ENCODE measurements at places on chromosomes 12 and 14.

GRCh38 chr12:38921025-38921677 lies 15.8 kb upstream of the CPNE8 start:
- DNase-seq, result peak; percentile 69

- DNase-seq, result no peak
Measured at GRCh38 chr12:89514751-89515150, 9.8 kb downstream of the GALNT4 start.

DNA sequence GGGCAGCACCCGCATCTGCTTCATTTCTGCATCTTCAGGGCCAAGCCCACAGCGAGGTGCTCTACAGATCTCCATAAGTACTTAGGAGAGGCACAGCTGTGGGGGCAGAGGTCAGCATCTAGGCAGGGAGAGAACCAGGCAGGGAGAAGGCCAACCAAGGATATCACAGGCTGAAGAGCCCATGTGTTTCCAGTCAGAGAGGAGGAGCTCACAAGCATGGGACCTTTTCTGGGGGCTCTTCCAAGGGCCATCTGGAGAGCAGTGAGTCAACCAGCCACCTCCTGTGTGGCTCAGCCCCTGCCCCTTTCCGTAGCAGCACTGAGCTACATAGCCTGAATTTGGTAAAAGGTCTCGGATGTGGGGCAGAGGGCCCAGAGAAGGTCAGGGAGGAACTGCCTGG lies 78.5 kb downstream of the ARL6IP4 start:
- no peak for DNase-seq

DNA sequence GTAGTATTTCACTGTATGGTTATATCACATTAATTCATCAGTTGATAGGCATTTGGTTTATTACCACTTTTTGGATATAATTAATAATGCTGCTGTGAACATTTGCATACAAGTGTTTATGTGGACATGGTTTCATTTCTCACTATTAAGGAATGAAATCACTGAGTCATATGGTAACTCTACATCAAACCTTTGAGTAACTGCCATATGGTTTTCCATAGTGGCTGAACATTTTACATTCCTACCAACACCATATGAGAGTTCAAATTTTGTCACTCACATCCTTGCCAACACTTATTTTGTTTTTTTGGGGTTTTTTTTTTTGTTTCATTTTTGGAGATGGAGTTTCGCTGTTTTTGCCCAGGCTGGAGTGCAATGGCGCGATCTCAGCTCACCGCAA lies 30.2 kb upstream of the EAPP start:
- no peak for DNase-seq

DNA sequence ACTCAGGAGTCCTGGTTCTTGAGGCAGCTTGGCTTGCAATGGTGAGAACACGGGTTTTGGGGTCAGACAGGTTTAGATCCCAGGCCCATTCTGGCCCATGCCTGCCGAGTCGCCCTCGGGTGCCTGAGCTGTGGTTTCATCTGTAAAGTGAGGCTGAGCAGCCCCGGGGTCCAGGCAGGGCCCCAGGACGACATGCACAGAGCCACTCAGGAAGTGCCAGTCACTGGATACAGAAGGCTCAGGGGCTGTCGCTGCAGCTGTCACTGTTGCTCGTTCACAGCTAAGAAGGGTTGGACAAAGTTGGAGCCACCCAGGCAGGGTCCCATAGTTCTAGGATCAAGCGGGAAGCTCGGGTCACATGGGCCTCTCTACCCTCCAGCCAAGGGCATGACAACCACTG lies 403.1 kb downstream of the BCL11B start:
- DNase-seq, result no peak

GRCh38 chr12:30002677-30003076 lies 218.9 kb upstream of the TMTC1 start:
- no peak for DNase-seq

GRCh38 chr14:39876916-39877315 lies 444.7 kb upstream of the FBXO33 start:
- DNase-seq, result no peak

GRCh38 chr12:1502379-1502720 lies 92.0 kb downstream of the FBXL14 start:
- no peak for DNase-seq

DNA sequence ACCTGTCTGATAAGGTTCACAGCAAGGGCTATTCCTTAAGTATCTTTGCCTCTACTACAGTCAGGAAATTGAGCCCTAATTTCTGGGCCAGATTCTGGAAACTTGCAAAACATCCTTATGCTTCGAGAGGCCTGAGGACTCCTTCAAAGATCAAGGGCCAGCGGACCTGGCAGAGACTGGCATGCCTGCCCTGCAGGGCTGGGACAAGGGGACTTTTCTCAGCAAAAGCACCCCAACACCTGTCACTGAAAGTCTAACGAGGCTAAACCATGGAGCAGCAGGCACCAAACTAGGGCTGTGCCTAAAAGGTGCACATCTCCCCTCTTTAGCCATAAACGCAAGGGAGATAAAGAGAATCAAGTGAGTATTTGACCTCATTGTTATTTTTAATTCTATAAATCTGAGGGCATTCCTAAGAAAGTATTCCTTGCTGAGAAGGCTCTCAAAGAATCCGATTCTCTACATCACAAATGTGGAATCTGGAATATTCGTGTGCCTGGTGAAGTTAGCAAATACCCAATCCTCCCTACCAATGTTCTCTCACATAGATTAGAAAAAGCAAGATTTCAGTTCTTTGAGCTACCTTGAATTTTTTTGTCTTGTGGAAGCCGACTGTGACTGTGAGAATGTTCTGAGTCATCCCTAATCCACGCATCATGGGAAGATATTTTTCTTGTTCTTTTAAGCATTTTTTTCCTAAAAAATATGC lies 328.2 kb upstream of the NOVA1 start:
- no peak for DNase-seq

- DNase-seq, result peak; percentile 11
Measured at GRCh38 chr12:1435456-1435855, 158.9 kb downstream of the FBXL14 start.

GRCh38 chr12:57085999-57086492 lies 2.9 kb upstream of the NAB2 start:
- DNase-seq, result peak; percentile 33

- no peak for DNase-seq
Measured at GRCh38 chr14:44912041-44912869, 49.5 kb downstream of the KLHL28 start.

- no peak for DNase-seq
Measured at GRCh38 chr14:36848213-36848612, 186.6 kb downstream of the PAX9 start.

DNA sequence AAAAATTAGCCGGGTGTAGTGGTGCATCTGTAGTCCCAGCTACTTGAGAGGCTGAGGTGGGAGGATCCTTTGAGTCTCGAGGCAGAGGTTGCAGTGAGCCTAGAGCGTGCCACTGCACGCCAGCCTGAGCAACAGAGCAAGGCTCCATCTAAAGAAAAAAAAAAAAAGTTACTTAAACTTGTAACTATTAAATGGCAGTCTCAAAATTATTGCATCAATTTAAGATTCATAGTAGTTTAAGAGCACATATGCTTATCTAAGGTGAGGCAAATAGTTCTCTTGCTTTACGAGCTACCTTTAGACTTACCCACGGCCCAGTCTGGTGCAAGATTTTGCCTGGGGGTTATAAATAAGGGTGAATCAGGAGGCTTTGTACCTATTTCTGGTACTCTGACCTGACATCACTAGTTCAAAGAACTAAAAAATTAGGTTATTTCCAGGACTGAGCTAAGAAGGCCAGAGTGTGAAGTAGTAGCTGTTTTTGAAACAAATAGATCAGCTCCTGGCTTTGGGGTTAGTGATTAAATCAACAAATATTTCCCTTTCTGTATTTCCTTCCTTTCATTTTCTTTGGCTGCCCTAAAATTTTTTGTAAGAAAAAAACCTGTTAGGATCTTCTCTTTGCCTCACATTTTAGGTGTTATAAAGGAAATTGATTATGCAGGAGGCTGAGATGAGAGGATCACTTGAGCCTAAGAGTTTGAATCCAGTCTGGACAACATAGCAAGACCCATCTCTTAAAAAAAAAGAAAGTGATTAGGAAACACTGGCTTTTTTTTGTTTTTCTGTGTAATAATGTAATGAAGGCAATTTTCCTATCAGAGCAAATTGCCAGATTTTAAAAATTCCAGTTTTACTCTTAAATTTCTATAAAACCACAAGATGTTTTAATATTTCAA lies 3.6 kb downstream of the MGAT2 start:
- DNase-seq, result no peak

DNA sequence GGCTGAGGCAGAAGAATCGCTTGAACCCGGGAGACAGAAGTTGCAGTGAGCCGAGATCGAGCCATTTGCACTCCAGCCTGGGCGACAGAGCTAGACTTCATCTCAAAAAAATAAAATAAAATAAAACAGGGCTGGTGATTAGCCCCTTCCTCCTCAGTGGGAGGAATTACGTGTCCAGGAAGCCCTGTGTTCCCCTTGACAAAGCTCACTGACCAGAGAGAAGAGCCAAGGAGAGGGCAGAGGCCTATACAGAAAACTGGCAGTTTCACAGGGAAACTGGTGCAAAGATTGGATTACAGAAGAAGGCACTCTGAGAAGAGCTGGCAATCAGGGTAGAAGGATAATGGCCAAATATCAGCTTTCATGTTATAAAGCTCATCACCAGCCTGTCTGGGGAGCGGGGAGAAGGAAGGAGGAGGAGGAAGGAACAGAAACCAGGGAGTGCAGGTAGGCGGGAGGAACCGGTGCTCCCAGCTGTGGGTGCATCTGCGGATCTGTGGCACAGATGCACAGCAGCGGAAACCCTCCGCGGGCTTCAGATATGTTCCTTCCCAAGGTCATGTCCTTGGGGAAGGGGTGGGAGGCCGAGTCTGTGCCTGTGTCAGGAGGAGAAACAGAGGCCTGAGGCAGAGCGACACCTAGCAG lies 6.7 kb downstream of the RAB15 start:
- DNase-seq, result no peak

DNA sequence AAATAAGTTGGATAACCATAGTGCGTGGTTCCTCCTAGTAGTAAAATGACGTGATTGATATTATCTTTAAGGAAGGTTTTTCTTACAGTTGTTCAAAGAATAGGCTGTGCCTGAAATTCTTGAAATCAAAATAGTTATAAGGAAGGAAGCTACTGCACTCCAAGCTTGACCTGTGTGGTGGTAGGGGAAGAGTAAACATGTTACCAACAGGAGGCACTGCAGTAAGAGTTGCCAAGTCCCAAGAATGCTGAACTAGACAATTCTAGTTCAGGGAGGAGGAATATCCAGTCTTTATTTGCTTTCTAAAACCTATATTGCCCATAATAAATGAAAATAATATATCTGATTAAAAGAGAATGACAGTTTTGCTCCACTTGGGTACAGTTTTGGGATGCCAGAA lies 764.5 kb downstream of the TMTC2 start:
- DNase-seq, result no peak

DNA sequence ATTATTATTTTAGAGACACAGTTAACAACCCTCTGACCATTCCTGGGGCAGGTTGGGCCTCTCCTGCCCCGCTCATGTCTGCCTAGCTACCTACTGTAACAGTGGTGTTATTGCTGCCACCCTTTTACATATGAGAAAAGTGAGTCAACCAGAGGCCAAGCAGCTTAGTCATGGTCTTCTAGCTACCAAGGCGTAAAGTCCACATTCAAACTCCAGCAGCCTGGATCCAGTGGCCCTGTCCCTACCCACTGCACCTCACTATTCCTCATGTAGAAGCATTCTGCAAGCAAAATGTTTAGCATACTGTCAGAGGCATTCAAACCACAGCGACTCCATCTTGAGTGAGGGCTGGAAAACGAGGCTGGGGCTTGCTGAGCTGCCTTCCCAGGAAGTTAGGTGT lies 95.8 kb downstream of the SLC15A4 start:
- DNase-seq, result no peak

GRCh38 chr12:93144109-93144508 lies 215.0 kb upstream of the EEA1 start:
- no peak for DNase-seq

Measured in body of pancreas (tissue), 4 donors.